ENCODE measurements at places on chromosomes 1 and 21.

- DNase-seq, result no peak
Observed at GRCh38 chr1:16915627-16915973, 6.1 kb upstream of the CROCC start.

DNA sequence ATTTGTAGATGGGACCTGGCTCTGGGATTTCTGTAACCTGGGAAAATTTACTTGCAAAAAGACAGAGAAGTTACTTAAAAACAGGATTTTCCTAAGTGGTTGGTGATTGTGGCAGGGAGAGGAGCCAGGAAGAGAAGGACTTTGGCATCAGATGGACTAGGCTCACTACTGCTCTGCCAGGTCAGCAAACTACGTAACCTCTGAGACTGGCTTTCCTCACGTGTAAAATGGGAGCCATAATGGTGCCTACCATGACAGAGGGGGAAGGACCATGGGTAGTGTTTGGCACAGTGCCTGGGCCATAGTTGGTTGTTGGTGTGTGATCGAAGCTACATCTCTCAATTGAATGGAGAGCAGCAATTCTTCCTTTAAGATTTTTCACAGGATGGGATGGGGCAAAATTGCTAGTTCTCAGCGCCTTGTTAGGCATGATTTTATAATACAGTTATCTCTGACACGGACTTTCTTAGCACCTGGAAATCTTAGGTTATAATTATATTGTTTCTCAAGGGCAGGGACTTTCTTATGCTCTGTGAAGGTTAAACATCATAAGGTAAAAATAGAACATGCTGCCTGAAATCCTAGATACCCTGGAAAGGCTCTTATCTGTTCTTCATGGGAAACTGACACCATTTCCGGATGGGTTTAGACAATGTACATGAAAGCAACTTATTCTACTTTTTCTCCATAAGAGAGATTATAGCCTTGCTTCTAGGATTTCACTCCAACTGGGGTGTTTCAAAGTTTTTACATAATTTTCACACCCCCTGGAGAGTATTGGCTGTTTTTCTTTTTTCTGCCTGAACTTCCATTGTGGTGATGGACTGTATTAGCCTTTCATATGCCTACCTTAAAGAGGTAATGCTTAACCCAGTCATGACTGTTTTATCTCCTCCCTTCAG is 10.9 kb downstream of the ROR1 start:
- no peak for DNase-seq

- DNase-seq, result no peak
Observed at GRCh38 chr1:21618561-21619374, 50.4 kb downstream of the RAP1GAP start.

DNA sequence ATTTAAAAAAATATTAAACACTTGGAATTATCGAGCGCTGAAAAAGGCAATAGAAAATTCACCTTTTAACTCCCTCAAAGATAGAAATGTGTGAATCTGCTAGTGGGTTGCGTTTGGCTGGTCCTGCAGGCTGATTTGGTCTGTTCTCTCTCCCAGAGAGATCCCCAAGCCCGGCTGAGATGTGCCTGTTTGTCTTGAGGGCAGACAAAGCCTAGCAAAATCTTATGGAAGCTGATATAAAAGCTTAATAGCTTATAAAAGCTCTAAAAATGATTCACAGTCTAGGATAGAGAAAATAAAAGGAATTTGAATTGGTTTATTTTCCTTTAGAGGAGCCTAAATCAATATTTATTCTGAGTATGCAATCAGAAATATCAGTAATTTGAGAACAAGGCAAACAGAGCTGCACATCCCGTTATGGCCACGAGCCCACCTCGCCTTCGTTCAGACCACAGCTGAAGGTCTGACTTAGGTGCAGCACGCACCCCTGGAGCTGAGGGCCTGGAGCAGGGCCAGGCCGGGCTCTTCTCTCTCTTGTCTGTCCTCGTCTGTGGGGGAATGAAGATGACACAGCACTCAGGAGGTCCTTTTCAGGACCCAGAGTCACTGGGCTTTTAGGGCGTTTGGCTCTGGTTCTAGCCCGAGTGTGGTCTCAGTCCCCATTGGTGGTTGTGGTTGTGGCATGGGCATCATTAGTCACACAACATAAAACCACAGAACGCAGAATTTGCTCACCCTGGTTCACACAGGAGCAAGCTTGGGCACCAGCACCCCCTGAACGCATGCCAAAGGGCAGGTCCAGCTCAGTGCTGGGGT is 18.6 kb downstream of the PDE9A start:
- no peak for DNase-seq

DNA sequence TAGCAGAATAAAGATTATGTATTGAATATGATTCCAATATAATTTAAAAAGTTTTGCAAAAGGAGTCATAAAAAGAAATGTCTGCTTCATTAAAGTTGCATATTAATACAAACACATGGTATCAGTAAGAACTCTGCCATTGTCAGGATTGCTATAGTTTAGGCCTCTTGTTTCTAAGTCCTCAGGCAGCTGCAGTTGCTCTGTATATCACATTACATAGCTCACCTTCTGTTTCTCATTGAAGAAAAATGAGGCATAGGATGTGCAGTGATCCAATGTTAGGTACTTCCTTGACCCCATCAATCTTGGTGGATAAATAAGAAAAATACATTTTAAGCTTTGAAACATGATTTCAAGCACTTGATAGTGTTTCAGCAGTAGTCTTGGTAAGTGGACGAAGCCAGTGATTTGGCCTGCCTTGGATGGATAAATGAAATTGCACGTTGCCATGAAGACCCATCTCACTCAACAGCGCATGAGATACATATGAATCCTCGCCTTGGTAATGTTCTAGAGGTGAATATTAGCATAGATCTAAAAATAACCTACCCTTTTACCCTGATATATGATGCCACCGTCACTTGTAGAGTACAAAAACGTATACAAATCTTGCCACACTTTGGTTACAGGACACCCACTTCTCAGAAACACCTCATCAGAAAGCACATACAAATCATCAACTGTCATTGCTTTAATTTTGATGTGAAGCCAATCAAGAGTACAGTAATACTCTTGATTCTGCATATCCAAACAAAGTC is 25.3 kb downstream of the ZFYVE9 start:
- no peak for DNase-seq

GRCh38 chr1:188551176-188551575 is 1722.4 kb downstream of the PLA2G4A start:
- no peak for DNase-seq

Data from activated gamma-delta T cell treated with Interleukin-2 at 50 U/mL for 16 hours (primary cell).